ENCODE measurements at places on chromosomes 5 and 9.

DNA sequence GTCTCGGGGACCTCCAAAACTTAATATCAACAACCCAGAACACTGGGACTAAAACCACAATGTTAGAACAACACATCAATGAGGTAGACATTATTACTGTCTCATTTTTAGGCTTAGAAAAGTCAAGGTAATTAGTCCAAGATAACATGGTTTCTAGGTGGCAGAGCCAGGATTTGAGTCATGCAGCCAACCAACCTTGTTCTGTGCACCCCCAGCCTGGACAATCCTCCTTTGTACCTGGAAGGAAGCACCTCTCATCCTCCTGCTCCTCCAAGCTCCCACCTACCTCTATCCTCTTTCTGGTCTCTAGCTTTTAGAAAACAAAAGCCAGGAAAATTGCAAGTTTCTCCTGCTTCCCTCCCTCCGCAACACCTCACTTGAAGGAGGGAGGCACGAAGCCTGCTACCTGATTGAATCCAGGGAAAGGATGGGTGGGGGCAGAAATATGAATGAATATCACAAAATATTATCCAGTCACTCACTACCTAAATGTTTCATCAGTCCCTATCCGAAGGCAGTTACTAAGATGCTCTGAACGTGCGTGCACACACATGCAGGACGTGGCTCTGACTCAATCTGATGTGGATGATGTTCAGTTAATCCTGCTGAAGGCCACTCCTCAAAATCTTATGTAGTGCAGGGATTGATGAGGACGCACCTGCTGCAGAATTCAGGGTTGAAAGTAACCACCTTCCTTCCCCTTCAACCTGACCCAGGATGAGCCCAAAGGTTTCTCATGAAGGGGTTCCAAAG is 26.3 kb upstream of the TTC1 start:
- DNase-seq, result no peak

DNA sequence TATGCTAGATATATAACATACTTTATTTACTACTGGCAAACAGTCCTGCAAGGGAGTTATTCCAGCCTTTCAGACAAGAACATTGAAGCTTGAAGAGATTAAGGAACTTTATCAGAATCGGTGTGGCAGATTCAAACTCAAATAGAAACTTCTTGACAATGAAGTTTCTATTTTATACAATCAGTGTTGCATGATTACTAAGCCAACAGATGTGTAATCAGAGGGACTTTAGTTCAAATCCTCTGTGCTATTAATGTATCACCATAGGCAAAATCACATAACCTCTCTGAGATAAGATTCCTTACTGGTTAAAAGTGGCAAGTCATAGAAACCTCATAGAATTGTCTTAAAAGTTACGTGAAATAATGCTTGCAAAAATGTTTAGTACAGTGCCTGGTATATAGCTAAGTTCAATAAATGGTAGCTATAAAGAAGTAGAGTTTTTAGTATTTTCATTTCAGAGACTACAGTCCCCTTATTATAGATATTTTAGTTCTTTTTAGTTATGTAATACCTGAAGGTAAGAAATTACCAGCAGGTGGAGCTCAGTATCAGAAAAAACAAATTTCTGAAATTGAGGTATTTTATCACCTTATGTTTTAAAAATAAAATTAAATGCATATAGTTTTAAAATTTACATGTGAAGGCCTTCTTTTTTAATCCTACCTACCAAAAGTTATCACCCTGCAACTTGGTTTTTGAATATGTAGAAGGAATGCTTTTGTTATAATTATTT is 172.1 kb downstream of the FER start:
- DNase-seq, result no peak

GRCh38 chr9:29212397-29213387 is 1639.4 kb upstream of the C9orf72 start:
- no peak for DNase-seq

DNA sequence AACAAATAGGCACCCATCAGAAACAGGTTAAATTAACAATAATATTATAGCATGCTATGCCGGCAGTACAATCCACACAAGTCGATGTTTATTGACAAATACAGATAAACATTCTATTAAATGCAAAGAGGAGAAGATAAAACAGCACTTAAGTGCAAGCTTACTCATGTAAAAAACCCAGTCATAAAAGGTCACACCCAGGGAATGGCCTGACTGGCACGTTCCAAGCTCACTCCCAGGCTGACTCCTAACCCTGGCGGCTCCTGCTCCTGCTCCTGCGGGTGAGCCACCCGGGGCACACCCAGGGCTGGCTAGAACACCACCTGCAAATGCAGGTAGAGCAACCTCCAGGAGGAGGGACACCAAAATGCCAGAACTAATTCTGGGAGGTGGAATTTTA is 66.9 kb downstream of the SEMA4D start:
- DNase-seq, result no peak

GRCh38 chr5:14447958-14448911 is 133.4 kb upstream of the OTULINL start:
- DNase-seq, result no peak

DNA sequence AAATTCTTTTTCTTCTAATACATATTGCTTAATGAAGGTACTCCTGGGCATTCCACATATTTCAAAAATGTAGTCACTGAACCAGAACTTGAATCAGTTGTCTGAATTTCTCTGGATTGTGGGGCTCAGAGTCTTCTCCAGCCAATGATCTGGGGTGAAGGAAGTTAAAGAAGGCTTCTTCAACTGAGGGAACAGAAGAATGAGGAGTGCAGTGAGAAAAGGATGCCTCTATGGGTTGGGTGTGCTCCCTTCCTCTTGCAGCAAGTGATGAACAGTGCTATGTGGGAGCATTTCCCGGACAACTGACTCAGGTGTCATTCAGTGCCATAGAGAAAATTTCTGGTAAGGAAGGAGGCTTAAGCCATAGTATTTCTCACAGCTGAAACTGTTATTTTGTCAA is 7.9 kb downstream of the LNPEP start:
- DNase-seq, result no peak

GRCh38 chr5:169467041-169467771 is 116.4 kb upstream of the SPDL1 start:
- no peak for DNase-seq

DNA sequence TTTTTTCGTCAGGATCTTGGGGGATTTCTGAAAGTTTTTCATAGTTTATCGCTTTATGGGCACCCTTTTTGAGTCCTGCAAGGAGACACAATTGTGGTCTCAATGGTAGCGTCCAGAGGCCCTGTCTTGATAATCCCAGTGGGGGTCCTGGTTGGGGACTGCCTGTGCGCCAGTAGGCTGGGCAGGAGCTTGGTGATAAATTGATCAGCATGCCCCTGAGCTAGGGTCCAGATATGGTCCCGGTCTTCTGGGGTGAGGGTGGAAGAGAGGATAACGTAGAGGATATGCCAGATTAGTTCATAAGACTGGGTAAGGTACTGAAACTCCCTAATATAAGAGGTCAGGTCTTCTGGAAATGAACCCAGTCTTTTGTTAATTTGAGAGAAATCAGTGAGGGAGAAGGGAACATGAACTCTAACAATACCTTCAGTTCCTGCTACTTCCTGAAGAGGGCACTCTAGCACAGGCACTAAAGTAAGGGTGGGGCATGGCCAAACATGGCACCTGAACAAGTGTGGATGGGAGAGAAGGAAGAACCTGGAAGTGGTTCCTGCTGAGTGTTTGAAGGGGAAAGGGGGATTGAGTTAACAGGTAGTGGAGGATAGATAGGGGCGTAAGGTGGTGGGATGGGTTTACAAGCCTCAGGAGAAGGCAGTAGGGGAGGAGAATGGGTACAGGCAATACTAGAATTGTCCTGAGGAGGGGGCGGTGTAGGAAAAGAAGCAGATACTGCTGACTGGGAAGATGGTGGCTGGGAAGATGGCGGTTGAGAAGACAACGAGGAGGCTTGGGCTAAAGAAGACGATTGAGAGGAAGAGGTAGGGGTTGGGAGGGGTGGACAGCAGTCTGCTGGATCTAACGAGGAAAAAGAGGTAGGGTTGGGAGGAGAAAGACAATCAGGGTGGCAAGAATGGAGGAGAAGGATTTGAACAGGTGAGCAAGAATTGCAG is 33.8 kb upstream of the ANXA2R start:
- DNase-seq, result peak; percentile 80

- DNase-seq, result no peak
Observed at GRCh38 chr9:5718296-5719032, 89.6 kb downstream of the RIC1 start.

GRCh38 chr5:123855609-123856008 is 343.6 kb downstream of the CSNK1G3 start:
- no peak for DNase-seq

GRCh38 chr9:106752581-106752980 is 110.4 kb upstream of the ZNF462 start:
- no peak for DNase-seq
